ENCODE measurements at places on chromosomes 7 and 10.

DNA sequence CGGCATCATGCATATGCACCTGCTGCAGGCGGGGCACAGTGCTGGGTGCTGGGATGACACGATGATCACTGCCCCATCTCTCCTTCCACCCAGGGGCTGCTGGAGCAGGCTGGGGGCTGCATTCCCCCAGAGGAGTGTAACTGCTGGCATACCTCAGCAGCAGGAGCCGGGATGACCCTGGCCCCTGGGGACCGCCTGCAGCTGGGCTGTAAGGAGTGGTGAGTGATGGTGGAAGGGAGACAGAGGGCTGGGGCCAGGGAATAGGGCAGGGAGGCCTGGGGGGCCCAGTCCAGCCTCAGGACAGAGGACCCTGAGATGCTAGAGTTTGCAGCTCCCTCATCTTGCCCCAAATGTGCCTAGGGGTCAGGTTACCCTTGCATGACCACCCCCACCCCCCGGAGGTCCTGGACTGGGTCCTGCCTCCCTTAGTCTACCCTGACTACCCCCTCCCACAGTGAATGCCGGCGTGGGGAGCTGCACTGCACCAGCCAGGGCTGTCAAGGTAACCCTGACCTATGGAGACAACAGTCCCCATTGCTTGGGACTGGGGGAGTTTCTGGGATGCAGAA is 14.5 kb upstream of the ZNF862 start:
- DNase-seq, result no peak

DNA sequence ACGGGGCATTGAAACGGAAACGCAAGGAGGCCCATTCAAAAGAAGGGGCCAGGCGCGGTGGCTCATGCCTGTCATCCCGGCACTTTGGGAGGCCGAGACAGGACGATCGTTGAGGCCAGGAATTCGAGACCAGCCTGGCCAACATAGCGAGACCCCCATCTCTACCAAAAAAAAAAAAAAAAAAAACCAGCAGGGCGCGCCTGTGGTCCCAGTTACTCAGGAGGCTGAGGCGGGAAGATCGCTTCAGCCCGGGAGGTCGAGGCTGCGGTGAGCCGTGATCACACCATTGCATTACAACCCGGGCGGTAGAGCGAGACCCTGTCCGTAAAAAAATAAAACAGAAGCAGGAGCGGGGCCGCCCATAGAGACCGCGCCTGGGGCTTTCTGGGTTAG is 396 bp downstream of the PSMG3 start:
- no peak for DNase-seq

DNA sequence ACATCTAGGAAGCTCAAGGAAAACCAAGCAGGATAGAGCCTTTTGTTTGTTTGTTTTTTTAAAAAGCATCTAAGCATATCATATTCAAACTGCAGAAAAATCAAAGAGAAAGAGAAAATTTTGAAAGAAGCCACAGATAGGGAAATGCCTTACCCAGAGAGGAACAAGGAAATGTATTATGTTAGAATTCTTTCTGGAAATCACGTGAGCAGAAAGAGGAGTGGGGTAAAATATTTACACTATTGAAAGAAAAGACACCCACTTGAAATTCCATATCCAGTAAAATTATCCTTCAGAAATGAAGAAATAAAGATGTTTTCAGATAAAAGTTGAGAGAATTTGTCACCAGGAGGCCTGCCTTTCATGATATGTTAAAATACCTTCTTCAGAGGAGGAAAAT is 775.7 kb upstream of the IGFBP3 start:
- no peak for DNase-seq

GRCh38 chr7:40219917-40220316 is 85.1 kb downstream of the SUGCT start:
- DNase-seq, result no peak

DNA sequence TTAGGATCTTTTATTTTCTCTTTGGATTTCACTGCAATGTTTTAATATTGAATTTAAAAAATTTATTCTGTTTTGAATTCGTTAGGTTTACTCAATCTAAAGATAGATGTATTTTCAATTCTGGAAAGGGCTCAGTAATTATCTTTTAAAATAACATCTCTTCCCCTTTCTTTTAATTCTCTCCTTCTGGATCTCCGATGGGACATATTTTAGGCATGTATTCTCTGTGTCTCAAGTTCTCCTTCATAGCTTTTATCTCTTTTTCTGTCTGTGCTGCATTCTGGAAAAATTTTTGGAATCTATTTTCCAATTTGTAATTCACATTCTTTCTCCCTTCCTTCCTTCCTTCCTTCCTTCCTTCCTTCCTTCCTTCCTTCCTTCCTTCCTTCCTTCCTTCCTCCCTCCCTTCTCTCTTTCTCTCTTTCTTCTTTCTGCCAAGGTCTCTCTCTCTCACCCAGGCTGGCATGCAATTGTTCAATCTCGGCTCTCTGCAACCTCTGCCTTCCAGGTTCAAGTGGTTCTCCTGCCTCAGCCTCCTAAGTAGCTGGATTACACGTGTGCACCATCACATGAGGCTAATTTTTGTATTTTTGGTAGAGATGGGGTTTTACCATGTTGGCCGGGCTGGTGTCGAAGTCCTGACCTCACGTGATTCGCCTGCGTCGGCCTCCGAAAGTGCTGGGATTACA is 98.5 kb upstream of the CTTNBP2 start:
- DNase-seq, result no peak

GRCh38 chr10:117216028-117216427 is 18.7 kb downstream of the KCNK18 start:
- no peak for DNase-seq

DNA sequence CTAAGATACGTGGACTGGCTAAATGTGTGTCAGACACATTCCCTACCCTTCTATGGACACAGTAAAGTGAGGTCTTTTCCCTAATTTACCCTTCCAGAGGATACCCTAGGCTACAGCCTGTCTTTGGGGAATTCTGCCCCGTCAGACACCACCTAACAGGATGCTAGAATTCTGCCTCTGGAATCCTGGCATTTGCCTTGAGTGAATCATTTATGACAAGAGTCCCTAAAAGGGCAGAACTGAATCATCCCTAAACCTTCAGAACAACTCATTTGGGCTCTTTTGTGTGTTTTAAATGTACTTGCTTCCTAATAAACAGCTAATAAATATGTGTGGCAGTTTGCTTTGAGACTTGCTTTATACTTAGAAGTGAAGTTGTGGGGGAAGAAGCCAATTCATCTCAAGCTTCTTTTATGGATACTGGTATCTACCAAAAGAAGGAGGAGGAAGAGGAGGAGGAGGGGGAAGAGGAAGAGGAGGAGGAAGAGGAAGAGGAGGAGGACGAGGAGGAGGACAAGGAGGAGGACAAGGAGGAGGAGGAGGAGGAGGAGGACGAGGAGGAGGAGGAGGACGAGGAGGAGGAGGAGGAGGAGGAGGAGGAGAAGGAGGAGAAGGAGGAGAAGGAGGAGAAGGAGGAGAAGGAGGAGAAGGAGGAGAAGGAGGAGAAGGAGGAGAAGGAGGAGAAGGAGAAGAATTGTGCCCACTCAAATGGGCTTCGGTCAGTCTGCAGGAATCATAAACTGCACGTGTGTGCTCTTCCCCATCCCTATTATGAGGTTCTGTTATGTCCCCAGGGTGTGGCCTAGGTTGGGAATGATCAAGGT is 27.1 kb downstream of the PARP12 start:
- DNase-seq, result no peak

- DNase-seq, result no peak
Observed at GRCh38 chr10:113562069-113562468, 9.2 kb downstream of the HABP2 start.

DNA sequence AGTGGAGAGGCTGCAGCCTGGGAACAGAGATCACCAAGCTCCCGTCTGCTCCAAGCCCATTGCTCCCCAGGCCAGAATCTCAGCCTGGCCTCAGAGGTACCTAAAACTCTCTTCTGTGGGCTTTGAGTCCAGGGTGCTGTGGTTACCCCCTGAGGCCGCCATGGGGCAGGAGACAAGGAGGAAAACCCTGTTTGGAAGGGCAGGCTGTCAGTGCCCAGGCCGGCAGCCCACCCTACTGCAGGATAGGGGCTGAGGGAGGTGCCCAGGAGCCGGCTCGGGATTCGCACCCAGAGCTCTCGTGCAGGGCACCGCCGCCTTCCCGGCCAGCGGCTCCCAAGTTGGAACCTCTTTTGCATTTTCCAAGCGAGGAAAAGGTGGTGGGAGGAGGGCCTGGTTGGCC is 24.5 kb downstream of the UNCX start:
- DNase-seq, result no peak

- DNase-seq, result no peak
Observed at GRCh38 chr10:120483651-120484301, 26.7 kb downstream of the PLPP4 start.

DNA sequence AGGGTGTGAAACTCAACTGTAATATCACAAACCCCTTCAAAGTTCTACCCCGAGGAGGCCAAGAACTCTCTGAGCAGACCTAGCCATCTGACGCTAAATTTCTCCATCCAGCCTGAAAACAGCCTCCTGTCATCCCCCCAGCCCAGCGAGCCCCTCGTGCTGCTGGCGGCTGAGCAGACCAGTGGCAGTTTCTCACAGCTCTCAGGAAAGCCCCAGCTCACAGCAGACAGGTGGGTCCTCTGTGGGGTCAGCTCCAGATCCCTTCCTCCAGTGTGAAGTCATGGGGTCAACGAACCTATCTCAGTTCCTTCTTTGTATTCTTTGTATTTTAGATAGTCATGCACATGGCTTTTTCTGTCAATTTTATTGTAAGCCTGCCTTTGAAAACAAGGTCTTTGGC is 7.8 kb downstream of the GARIN1A start:
- no peak for DNase-seq

DNA sequence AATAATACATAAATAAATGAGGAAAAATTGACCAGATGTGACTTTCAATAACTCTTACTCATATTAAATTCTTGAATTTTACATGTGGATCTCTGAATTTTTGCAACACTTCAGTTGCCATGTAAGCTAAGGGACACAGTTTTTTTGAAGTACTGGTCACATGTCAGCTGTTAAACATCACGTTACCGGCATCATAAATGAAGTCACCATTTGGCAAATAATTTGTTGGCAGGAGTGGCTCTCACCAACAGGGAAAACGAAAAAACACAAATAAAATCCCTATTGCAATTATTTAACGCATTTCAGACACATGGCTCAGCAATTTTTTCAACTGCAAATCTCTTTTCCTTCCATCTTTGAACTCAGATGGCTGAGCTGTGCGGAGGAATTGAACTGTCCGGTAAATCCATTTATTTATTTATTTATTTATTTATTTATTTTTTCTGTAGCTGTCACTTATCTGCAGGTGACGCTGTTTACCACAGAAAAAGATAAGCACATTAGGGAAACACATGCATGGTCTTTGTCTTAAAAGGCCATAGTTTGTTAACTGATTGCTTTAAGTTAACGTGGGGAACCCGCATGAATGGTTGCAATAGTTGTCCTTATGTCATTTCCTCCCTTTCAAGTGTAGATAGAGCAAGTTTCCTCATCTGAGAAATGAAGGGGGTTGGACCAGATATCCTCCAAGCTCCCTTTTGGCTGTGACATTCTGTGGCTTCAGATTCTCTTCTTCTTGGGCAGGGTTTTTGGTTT is 64.7 kb upstream of the JAZF1 start:
- no peak for DNase-seq

- no peak for DNase-seq
Observed at GRCh38 chr7:46191776-46192175, 270.7 kb upstream of the IGFBP3 start.

DNA sequence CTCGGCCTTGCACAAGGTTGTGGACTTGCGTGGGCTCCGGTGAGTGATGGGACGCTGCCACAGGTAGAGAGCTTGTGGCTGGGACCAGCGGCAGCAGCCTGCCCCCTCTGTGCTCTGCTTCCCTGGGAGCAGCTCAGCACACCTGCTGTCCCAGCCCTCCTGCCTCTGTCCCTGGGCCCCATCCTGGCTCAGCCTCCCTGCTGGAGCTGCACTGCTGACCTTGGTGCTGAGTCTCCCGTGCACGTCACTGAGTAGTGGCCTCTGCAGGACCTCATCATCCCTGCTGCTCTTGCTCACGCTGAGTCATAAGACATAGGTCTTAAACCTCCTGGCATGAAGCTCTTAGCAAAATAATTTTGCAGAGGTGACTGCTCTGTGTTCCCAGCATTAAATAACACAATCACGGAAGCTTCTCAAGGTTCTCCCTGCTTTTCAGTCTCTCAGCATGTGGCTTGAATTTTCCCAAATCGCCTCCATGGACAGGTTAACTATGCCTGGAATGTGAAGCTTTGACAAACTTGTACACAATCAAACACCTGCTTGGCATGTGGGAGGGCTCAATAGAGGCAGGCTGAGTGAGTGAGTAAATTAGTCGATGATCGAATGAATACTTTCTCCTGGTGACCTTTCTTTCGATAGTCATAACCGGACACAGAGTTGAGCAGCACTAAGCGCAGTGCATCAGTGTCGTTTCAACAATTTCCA is 63.8 kb upstream of the NPS start:
- DNase-seq, result no peak

DNA sequence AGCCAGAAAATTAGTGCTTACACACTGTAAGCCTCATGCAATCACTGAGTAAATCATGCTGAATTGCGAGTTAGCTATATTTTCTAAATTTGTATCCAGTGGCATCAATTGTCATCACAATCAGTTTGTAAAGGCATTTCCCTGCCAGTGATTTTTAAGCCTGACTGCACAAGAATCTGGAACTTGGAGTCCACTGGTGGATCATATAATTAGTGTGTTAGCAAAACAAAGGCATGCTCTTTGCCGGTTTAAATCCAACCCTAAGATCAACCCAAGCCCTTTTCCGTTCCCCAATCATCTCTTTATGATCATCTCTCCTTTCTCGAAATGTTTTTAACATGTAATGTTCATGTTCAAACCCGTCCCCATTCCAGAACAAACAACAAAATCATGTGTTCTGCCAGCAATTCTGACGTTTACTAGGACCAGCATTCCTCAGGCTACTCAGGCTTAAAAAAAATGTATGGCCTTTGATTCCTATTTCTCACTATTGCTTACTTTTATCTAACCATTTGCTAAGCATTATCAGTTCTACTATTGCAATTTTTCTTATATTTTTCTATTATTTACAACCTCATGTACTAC is 649.2 kb downstream of the SORCS1 start:
- no peak for DNase-seq

DNA sequence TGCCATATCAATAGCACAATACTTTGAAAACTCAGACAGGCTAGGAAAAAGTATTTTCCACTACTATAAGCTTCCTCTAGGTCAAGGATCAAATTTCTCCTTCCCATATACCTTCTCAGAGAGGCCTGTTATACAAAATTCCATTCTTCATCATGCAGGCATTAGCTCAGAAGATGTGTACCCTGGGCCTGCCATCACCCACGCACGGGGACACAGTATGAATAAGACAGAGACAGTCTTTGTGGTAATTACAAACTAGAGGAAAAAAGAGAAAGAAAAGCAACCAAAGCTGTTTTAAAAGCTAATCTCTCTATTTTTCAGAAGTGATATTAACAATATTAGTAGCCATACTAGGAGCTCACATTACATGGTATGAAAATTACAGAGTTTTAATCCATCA is 236.8 kb upstream of the AOAH start:
- no peak for DNase-seq
